ENCODE measurements at places on chromosomes 4 and X. TPM values are rescaled to one million over a fixed set of nuclear protein-coding genes. Genes with fewer than 3 reads are reported as not detected.

The GLUD2 gene
- total RNA-seq = 0.23 TPM

The GAGE12H gene
- not detected for total RNA-seq

The TMSB15A gene
- total RNA-seq = not detected

The PASD1 gene
- not detected for total RNA-seq

The GPRIN3 gene
- 2.4 TPM for total RNA-seq

Measured in HT-29 (cell line).